ENCODE measurements at places on chromosomes 5 and 9. TPM values are rescaled to one million over a fixed set of nuclear protein-coding genes. Genes with fewer than 3 reads are reported as not detected.

INVS gene
- 25.2 TPM for total RNA-seq

WASHC1 gene
- 3.2 TPM for total RNA-seq

TEX48 gene
- total RNA-seq: not detected

CCL19 gene
- not detected for total RNA-seq

F12 gene
- 0.60 TPM for total RNA-seq

AFAP1L1 gene
- 48.8 TPM for total RNA-seq

PALM2AKAP2 gene
- total RNA-seq: 38.4 TPM

SLC23A1 gene
- not detected for total RNA-seq

Measured in omental fat pad (tissue), 4 donors.